Ovary (tissue), 10 donors: ENCODE measurements at places on chromosomes 16 and 17.

DNA sequence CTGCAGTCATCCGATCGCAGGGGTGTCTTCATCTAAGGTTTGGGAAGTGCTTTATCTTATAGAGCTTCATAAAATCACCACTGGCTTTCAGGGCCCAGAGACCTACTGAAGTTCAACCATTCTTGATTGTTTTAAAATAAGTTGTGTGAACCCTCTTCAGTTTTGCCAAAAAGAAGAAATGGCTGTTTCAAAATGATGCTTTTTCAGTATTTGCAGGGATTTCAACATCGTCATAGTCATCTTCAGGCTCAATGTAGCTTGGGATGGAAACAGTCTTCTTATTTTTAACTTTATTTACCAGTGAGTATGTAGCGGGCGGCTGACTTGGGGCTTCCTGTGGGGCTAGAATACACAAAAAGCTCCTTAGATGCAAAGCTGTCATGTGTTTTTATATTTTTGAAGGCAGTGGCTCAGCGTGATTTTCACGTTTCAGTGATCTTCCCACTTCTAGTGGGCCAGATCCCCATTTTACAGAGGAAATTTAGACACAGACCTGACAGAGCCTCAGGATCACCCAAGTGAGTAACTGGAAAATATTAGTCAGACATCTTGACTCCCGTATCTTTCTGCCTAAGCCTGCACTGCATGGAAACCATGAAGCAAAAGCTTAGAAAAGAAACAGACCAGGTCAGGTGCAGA is 19.1 kb upstream of the ZNF594 start:
- DNase-seq = no peak

- DNase-seq = no peak
These were observed 13.9 kb downstream of the KDM8 start for GRCh38 chr16:27217256-27217655.

GRCh38 chr17:81961087-81961511 is at the start of gene NOTUM:
NOTUM (minus strand) TSS chr17:81961187; CDS start chr17:81960909, 278 bp downstream.
- DNase-seq = no peak

GRCh38 chr17:9465210-9465921 is 110.3 kb downstream of the STX8 start:
- no peak for DNase-seq

GRCh38 chr17:6079155-6079888 is 9.1 kb downstream of the WSCD1 start:
- DNase-seq = no peak
